Glomerular endothelial cell (primary cell): ENCODE measurements at places on chromosomes 12 and 14. TPM values are rescaled to one million over a fixed set of nuclear protein-coding genes. Genes with fewer than 3 reads are reported as not detected.

- DNase-seq: no peak
Measured at GRCh38 chr14:103973354-103973753, 31.0 kb upstream of the RD3L start.

GRCh38 chr12:87813476-87814234 lies 215.5 kb downstream of the C12orf50 start:
- DNase-seq: no peak

- no peak for DNase-seq
Measured at GRCh38 chr14:46769292-46769691, 117.7 kb upstream of the RPL10L start.

GRCh38 chr12:13900718-13901117 lies 80.7 kb downstream of the GRIN2B start:
- DNase-seq: no peak

- DNase-seq: peak; percentile 62
Measured at GRCh38 chr12:45170456-45171042, 45.3 kb upstream of the ANO6 start.

- DNase-seq: no peak
Measured at GRCh38 chr12:49230176-49230804, 34.6 kb upstream of the TUBA1C start.

DNA sequence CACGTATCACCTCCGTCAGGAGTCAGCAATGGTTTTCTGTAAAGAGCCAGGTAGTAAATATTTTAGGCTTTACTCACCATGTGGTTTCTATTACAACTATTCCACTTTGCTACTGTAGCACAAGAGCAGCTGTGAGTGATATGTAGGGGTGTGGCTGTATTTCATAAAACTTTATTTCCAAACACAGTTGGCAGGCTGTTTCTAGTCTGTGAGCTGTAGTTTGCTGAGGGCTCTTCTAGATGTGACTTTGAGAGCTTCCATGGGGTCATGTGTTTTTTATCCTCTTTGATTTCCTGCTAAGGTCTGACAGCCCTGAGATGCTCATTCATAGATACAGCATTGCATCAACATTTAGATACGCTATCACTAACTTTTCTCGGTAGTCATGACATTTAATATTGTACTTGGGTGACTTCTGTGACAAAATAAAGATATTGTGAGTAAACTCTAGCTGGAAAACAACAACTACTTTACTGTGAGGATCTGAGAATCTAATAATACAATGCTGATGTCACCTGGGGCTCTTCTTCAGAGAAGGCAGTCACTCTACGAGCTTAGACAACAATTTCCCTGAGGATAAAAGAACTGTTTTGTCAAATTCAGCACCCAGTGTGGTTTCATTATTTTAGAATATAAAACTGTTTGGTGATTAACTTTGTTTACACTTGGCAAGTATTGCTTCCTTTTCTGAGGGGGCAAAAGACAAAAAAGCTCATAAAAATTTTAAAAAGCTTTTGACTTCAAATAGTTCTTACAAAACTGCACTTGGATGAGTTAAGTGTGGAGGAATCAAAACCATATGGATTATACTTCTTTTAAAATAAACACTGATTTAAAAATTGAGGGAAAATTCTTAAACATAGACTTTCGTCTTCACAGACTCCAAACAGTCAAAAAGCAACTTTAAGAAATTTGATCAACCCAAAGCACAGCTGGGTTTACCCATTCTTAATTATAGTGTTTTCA lies 231.2 kb upstream of the DCN start:
- DNase-seq: no peak

GRCh38 chr12:6383572-6384498 lies at the start of gene LTBR:
Gene LTBR, plus strand, starts transcription at chr12:6384162. Its CDS starts 197 bp downstream, at chr12:6384359.
- no peak for DNase-seq

DNA sequence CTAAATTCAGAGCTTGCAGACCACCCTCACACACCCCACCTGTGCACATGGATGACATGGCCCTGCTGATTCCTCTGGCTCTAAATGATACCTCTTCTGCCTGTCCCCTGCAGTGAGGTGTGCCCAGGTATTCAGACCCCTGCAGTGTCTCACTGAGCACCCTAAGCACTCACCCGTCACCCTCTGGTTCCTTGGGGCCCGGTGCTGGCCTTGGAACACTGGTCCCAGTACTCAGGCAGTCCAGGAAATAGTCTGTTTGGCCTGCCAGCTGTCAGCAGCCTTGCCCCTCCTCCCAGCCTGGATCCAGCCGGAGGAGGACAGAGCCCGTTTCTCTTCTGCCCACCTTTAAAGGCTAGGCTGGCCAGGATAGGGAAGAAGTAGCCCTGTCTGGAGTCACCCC lies 44.9 kb downstream of the ESRRB start:
- no peak for DNase-seq

DNA sequence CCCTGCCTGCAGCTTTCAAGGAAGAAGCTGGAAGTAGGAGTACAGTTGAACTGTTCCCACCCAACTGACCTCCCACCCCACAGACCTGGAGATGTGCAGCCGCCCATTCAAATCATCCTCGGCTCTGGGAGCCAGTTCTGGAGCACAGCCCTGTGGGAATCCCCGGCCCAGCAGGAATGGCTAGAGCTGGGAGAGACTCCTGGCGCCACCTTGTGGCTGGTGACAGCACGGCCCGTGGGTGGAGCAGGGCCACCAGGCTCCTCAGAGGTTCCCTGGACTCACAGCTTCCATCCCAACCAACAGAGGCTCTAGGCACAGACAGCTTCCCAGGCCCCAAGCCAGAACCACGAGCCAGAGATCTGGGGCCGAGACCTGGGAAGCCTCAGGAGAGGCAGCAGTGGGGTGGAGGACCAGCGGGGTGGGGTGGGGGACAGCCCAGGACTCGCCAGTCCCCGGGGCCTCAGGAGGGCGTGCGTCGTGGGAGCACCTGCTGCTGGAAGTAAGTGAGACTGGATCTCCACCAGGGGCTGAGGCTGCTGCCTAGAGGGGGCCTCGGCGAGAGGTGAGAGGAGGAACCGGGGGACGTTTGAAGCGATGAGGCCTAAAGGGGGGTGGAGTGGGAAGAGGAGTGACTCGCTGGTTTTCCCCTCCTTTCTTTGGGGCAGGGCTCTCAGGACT lies 43.4 kb downstream of the RNF34 start:
- no peak for DNase-seq

- no peak for DNase-seq
Measured at GRCh38 chr12:24821691-24822090, 127.2 kb downstream of the BCAT1 start.

DNA sequence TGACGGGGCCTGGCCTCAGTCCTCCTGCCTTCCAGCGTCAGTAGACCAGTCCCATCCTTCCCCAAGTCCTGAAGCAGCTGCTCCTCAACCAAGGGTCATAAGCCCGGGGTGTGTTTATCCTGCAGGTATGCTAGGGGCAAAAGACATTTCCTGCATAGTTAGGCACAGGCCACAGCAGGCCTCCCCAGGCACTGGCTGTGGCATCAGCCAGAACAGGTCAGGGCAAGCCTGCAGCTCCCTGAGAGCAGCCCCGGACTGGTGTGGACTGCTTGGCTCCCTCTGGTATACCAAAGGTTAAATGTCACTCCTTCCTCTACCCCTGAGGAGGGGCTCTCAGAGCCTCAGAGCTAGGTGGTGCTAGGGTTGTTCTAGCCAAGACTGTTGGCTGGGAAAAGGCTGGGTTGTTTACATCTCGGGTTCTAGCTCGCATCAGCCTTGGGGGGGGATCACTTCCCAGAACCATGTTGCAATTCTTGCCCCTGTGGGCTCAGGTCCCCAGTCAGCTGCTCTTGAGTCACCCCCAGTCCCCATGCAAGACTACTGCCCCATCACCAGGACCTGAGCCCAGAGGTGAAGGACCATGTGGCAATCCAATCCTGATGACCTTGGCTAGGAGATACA lies 2.9 kb downstream of the MMP14 start:
- no peak for DNase-seq

DNA sequence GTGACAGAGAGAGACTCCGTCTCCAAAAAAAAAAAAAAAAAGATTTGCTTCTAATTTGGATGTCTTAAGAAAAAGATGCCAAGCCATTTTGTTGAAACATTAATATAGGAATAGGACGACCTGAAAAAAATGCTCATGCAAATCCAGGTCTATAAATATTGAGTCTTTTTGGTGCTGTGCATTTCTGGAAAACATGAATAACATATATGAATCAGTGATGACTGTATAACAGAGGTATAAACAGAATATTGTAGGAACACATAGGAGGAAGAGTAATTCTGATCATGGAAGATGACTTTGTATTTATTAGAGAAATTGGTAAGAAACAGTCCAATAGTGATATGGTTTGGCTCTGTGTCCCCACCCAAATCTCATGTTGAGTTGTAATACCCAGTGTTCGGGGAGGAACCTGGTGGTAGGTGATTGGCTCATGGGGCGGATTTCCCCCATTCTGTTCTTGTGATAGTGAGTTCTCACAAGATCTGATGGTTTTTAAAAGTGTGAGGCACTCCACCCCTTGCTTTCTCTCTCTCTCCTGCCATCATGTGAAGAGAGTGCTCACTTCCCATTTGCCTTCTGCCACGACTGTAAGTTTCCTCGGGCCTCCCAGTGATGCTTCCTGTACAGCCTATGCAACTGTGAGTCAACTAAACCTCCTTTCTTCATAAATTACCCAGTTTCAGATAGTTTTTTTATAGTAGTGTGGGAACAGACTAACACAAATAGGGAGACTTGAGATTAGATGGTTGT lies 3.0 kb upstream of the SRSF5 start:
- no peak for DNase-seq

DNA sequence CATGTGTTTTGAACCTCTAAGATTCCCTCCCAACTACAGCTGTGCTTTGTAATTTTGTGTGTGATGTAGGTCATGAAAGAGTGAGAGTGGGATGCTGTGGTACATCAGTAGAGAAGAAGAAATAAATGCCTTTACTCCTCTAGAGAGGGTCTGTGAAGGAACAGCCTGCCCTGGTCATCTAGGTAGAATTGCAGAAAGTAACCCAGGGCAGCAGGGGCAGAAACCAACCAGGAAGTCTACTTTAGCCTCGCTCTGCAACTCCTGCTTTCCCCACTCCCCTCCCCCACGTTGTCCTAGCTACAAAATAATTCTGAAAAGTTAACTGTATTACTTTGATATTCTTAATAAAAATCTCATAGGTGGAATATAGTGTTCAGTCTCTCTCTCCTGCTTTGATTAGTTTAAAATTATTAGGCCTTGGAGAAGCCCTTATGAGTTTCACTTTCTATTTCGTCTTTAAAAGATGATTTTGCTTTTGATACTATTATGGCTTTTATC lies 7.5 kb downstream of the TBK1 start:
- no peak for DNase-seq

DNA sequence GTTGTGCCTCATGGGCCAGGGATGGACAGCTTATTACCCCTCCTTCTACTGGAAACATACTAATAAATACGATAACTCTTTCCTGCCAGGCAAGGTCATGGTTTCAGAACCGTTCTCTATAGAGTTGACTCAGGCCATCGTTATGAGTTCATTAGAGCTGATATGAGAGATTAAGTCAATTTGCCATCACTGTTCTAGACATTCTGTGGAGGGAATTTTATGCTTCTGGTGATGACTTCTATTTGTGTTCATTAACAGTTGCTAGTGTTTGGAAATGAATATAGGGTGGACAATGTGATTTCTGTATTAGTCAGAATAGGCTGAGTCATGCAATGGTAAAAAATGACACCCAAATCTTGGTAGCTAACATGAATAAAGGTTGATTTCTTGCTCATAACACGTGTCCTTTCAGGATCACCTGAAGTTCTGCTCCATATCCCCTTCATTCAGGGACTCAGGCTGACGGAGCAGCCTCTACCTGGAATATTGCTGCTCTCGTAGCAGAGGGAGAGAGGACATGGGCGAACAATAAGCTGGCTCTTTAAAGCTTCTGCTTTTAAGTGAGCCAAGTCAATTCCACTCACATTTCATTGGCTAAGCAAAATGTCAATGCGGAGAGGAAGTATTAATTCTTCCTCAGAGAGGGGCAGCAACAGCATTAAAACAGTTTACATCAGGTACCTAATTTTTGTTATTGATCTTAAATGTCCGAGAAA lies 18.5 kb upstream of the TBPL2 start:
- DNase-seq: no peak

GRCh38 chr12:111585690-111586089 lies 13.4 kb downstream of the ATXN2 start:
- DNase-seq: no peak

- no peak for DNase-seq
Measured at GRCh38 chr12:116077431-116077830, 200.1 kb downstream of the MED13L start.

GRCh38 chr14:100069161-100069800 lies 4.1 kb downstream of the EVL start:
- no peak for DNase-seq

DNA sequence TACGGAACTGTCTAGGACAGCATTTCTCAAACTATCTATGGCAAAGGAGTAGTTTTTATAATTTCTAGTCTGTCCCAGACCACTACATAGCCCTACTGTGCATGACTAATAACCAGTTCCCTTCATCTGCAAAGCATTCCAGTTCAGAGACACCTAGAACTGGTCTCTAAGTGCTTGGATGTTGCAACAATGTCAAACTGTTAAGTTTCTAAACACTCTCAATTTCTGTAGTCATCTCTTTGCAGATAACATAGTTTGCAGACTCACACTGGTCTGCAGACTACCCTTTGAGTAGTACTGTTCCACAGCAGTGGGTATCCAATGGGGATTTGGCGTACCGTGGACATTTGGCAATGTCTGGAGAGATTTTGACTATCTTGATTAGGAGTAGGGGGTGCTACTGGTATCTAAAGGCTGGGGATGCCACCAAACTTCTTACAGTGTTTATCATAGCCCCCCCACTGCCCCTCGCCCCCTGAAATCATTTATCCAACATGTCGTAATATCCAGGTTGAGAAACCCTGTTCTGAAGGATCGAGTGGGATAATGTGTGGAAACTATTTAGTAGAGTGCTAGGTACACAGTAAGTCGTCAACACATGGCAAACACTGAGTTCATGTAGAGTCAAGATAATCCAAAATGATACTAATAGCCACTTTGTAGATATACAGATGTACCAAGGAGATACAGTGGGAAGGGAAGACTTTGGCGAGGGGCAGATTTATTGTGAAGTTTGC lies 1.7 kb downstream of the C12orf76 start:
- no peak for DNase-seq

- DNase-seq: no peak
Measured at GRCh38 chr14:38512236-38512635, 256.3 kb upstream of the CLEC14A start.

GRCh38 chr14:32009976-32010581 lies 67.0 kb upstream of the ARHGAP5 start:
- DNase-seq: no peak

The EIF2S3B gene
- total RNA-seq: 0.35 and 2.3 TPM in 2 replicates

The NCKAP5L gene
- total RNA-seq: 36.1 and 63.0 TPM in 2 replicates

The ACSM4 gene
- not detected in 2 replicates for total RNA-seq

The ACACB gene
- 1.4 and 6.0 TPM in 2 replicates for total RNA-seq

The MIP gene
- total RNA-seq: 0.15 TPM in 1 of 2 replicates, not detected in the other

The FSCB gene
- not detected in 2 replicates for total RNA-seq

The NXPH4 gene
- 0.05 and 2.5 TPM in 2 replicates for total RNA-seq

The ARG2 gene
- 7.1 and 17.0 TPM in 2 replicates for total RNA-seq

The RBM19 gene
- 21.3 and 24.3 TPM in 2 replicates for total RNA-seq

The DNAAF2 gene
- 9.4 and 9.8 TPM in 2 replicates for total RNA-seq

The WNT1 gene
- not detected in 2 replicates for total RNA-seq

The SERPINA1 gene
- total RNA-seq: 0.87 and 0.88 TPM in 2 replicates
